ENCODE measurements at places on chromosomes 5 and 9. TPM values are rescaled to one million over a fixed set of nuclear protein-coding genes. Genes with fewer than 3 reads are reported as not detected.

ANKRD31 gene
- total RNA-seq = not detected

SEMA5A gene
- total RNA-seq = 12.0 TPM

ACOT12 gene
- total RNA-seq = not detected

PLCXD3 gene
- total RNA-seq = 2.8 TPM

KCNIP1 gene
- 0.36 TPM for total RNA-seq

GCNT4 gene
- 0.19 TPM for total RNA-seq

TAF11L5 gene
- not detected for total RNA-seq
